ENCODE measurements at places on chromosomes 16 and 17.

DNA sequence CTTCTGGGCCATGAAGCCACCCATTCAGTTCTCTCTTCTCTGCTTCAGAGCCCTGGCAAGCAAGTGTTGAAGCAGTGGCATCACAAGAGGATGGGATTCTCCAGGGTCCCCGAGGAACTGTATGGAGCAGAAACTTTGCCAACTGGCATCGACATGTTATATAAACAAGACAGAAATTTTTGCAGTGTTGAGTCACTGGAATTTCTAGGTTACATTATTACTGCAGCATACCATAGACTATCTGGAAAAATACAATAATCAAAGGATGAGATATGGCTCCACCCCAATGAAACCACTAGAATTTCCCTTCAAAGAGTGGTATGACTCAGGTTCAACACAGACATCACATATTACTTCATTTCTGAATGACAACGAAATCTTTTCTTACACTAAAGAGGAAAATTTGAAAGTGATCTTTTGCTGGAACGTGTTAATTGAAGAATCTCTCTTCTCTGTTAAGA lies 343.0 kb upstream of the DYNLRB2 start:
- DNase-seq: no peak

DNA sequence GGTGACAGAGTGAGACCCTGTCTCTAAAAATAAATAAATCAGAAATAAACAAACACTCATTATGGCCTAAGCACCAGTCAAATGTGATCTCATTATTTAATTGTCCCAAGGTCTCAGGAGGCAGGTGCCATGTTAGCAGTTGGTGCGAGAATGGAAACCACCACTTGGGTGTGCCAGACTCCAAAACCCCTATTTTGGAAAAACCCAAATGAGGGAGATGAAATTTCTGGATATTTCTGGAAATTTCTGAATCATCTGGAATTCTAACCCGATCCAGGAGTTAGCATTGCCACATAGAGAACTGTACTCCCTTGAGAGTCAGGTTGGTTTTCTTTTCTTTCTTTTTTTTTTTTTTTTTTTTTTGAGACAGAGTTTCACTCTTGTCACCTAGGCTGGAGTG lies 264.0 kb downstream of the XYLT1 start:
- no peak for DNase-seq

- DNase-seq: no peak
Measured at GRCh38 chr17:8925808-8926207, 39.7 kb downstream of the PIK3R5 start.

DNA sequence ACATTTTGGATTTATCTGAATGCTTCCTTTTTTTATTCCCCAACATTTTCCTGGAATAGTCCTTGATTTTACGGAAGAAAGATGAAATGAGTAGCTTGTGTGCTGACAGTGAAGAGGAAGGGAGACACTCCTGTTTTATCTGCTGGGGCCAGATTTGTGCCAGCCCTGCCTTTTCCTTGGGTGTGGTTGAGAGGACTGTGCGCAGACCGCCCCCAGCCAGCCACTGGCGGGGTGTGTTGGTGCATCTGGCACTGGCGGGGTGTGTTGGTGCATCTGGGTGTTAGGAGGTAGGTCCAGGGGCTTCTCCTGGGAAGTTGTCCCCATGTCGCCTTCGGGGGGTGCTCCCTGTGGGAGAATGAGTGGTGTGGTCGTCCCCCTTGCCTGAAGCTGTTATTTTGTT lies 39.5 kb downstream of the RAP1GAP2 start:
- no peak for DNase-seq

DNA sequence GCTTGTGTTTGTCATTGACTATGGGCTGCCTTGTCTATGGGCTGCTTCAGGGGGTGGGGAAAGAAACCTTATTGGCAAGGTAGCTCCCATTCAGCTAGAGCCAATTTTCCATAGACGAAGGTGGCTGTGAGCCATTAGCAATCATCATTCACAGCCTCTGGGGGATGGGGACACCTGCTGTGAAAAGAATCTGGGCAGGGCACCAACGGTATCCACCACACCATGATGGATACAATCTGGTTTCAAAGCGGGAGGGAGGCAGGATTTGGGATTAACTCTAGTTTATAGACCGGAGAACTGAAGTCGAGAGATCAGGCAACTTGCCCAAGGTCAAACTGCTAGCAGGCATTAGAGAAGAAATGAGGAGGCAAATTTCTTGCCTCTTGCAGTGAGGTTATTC lies 182.3 kb downstream of the SHISA9 start:
- no peak for DNase-seq

DNA sequence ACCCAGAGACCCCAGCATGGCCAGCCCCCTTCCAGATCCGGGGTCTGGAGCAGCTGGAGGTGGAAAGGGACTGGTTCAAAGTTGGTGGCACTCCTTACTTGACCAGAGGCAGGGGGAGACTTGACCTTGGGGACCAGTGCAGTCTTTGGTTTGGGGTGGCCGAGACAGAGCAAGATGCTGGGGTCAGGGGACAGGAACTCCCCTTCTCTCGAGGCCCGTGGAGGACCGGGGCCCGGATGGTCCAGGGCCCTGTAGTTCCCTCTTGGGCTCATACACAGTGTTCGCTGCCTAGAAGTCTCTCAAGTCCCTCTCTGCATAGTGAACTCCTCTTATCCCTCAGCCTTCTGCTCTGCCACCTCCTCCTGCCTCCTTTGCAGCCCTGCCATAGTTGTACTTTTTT lies 601 bp upstream of the PRSS33 start:
- no peak for DNase-seq

- peak; percentile 54 for DNase-seq
Measured at GRCh38 chr17:78798695-78799559, 16.9 kb upstream of the CYTH1 start.

GRCh38 chr16:20061132-20061531 lies 12.6 kb downstream of the GPR139 start:
- no peak for DNase-seq

- no peak for DNase-seq
Measured at GRCh38 chr16:80594756-80595155, 54.0 kb downstream of the DYNLRB2 start.

DNA sequence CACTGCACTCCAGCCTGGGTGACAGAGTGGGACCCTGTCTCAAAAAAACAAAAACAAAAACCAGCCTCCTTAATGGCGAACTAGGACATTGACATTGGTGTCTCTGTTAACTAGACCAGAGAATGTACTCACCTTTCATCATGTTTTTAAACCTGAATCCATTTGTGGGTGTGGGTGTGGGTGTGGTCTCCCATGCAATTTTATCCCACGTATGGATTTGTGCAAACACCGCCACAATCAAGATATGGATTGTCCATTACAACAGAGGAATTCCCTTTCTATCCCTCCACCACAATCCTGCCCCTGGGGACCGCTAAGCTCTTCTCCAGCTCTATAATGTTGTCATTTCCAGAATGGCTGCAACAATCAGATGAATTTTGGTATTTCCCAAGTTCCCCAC lies 49.9 kb downstream of the DNAH17 start:
- no peak for DNase-seq

- no peak for DNase-seq
Measured at GRCh38 chr16:88087517-88087877, 136.3 kb downstream of the BANP start.

GRCh38 chr16:89410794-89411309 lies 79.5 kb downstream of the ANKRD11 start:
- no peak for DNase-seq

- no peak for DNase-seq
Measured at GRCh38 chr16:67658849-67659674, 998 bp downstream of the ACD start.

- DNase-seq: no peak
Measured at GRCh38 chr17:70677783-70678647, 508.7 kb downstream of the KCNJ2 start.

- DNase-seq: no peak
Measured at GRCh38 chr16:25587783-25588182, 104.0 kb upstream of the HS3ST4 start.

DNA sequence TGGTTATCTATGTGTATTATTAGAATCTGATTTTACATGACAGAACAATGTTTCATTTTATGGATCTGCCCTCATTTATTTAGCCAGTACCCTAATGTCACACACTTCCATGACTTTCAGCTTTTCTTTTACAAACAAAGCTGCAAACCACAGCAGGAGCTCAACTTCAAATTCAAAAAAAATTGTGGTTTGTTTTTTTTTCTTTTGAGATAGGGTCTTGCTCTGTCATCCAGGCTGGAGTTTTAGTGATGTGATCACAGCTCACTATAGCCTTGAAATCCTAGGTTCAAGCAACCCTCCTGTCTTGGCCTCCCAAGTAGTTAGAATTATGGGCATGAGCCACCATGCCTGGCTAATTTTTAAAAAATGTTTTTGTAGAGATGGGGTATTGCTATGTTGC lies 8.2 kb upstream of the MPRIP start:
- DNase-seq: no peak

- DNase-seq: no peak
Measured at GRCh38 chr16:78805556-78805955, 706.1 kb downstream of the WWOX start.
